ENCODE measurements at places on chromosomes 12 and 14.

- no peak for DNase-seq
Measured at GRCh38 chr14:65472189-65472588, 59.7 kb downstream of the FUT8 start.

GRCh38 chr12:92047393-92047826 is 98.2 kb downstream of the BTG1 start:
- no peak for DNase-seq

DNA sequence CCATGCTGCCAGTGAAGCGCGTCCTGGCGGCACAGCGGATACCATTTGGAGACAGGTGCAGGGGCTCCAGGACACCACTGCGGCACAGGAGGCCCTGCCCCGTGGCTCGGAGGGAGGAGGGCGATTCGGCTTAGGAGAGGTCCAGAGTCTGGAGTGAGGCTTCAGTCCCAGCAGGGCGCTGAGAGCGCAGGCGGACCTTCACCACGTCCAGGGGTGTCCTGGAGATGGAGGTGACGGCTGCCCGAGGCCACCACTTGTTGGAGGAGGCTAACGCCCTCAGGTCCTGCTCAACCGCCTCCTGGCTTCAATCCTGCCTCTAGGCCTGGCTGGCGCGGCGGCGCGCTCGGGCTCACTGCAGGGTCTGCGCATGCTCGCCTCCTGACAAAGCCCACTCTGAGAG is 45.7 kb downstream of the EIF2S3B start:
- DNase-seq: no peak

DNA sequence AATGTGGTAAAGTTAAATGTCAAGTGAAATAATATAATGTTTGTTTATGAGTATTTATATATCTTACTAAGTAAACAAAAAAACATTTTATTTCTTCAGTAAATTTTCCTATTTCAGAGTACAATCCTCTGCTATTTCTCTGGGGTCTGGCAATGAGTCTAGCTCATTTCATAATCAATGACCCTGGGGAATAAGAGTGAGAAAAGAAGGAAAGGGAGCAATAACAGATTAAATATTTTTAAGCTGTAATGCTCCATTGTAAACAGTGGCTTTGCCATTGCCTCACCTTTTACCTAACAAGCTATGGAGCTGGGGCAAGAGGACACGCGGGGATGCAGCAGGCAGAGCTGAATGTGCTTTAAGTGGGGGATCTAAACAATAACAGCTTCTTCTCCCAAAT is 1071.9 kb downstream of the FLRT2 start:
- no peak for DNase-seq

DNA sequence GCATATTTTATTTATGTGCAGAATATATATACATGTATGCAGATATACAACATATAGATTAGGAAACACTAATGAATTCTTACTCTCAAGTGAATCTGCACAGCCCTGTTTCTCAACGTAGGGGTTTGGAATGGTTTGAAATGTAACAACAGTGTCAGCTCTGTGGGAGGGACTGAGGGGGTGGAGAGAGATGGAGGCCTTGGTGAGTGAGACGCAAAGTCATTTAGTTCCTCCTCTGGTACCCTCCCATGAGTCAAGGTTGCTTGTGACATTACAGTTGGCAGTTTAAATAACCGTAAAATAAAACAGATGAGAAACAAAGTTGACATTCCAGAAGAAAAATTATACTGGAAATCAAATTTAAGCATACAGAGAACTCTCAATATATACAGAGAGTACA is 313.0 kb upstream of the PRKD1 start:
- DNase-seq: no peak

DNA sequence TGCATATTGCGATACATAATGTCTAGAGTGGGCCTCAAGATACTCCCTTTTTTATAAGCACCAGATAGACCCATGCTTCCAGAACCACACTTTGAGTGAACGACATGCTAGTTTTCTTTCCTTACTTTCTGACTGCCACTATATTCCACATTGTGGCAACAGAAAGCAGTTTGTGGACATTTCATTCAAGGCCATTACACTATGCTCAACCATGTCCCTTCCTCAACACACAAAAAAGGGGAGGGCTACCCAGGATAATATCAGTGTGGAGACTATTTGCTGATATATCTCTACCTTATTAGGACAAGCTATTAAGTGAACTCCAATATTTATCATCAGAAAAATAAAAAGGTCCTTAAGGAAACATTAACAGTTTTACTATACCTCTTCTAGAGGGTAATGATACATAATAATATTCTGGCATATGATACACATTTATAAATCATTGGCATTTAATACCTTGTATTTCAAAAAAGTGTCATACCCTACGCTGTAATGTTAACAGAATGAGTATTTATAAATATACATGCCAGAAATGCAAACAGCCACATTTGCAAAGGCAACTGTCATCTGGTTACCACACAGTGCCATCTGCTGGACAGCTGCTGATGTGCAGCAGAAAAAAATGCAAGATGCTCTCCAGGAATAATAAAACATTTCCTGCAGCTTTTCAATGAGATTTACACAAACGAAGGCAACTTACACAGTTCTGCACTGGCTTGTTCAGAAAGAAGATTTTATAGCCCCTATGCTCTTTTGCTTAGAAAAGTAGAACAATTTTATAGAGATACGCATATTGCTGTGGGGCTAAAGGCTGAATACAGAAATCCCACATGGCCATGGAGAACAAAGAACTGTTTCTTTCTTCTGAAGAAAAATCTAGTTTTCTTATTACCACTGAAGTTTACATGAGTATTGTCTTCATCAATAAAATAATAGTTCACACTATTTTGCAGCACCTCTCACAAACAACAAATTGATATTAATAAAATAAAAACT is 182.2 kb upstream of the GRIP1 start:
- DNase-seq: peak; percentile 56

Data from midbrain (tissue), 1 donor.